ENCODE measurements at places on chromosomes 1 and 21.

GRCh38 chr1:162536511-162536910, 25.0 kb upstream of the UAP1 start:
- DNase-seq = no peak

DNA sequence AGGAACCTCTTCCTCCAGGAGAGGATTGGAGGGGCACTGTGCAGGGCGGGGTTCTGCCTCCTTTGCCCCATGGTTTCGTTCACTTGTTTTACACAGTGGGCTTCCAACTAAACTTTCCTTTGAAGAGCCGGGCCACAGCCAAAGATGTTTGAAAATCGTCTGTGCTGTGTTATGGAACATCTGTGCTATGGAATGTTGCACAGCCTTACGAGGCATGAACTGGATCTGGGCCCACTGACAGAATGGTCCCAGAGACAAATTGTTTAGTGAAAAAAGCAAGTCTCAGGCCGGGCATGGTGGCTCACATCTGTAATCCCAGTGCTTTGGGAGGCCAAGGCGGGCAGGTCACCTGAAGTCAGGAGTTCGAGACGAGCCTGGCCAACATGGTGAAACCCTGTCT, 12.6 kb upstream of the MEF2D start:
- DNase-seq = no peak

GRCh38 chr1:176136891-176137290, 70.2 kb downstream of the COP1 start:
- no peak for DNase-seq

GRCh38 chr1:193392686-193393085, 206.3 kb upstream of the B3GALT2 start:
- no peak for DNase-seq

GRCh38 chr1:107840725-107841124, 124.3 kb downstream of the VAV3 start:
- DNase-seq = no peak

GRCh38 chr1:48285525-48285924, 63.0 kb downstream of the SLC5A9 start:
- DNase-seq = no peak

DNA sequence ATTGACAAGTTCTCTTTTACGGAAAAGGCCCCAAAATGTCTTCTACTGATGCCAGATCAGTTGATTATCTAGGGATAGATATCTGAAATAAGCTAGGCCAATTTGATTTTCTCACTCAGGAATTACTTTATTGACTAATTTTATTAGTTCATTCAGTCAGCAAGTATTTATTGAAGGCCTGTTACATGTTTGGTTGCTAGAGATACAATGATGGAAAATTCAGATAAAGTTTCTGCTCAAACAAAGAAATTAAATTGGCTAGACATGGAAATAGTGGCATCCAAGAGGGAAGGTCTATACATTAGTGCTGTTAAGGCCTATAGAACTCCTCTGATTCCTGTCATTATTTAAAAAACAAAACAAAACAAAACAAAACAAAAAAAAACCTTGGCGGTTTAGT, 56.5 kb downstream of the HS2ST1 start:
- DNase-seq = no peak

DNA sequence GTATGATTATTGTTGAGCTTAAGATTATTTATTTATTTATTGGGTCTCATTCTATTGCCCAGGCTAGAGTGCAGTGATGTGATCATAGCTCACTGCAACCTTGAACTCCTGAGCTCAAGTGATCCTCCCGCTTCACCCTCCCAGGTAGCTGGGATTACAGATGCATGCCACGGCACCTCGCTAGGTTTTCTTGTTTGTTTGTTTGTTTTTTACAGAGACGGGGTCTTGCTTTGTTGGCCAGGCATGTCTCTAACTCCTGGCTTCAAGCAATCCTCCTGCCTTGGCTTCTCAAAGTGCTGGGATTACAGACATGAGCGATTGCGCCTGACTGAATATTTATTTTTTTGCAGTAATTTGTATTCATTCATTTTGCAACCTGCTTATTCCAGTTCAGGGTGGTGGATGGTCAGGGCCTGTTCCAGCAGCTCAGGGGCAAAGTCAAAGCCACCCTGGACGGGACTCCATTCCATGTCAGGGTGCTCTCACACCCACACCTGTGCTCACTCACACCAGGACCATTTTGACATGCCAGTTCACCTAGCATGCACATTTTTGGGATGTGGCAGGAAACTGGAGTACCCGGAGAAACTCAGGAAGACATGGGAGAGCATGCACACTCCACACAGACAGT, 29.6 kb upstream of the RASAL2 start:
- DNase-seq = no peak

DNA sequence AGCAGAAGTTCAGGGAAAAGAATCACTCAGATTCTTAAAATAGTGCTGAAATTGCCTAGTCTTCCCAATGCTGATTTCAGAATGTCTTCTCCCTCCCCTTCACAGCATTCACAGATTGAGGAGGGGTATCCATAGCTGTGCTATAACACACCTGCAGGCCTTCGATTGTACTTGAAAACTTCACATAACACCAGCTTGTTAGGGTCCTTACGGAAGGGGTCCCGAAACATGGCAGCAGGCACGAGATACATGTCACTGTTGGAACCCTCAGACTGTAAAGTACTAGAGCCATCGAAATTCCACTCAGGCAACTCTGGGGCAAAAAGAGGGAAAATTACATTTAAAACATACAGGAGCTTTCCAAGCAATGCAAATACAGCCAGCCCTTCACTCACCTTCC, 4.6 kb downstream of the GLUL start:
- no peak for DNase-seq

Measured in ACHN (cell line).